ENCODE measurements at places on chromosomes 16 and 17.

DNA sequence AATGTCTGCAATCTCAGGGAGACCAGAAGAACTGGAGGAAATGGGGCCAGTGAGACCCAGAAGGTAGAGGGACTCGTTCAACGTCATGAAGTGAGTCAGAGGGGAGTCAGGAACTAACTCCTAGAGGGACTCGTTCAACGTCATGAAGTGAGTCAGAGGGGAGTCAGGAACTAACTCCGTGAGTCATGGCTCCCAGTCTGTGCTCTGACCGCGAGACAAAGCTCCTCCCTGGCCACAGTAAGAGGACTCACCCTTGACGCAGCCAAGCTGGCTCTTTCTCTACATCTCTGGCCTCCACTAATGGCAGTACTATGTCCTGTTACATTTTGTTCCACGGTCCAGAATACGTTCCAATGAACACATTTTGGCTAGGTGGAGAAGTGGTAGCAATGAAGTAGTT is 902.5 kb downstream of the KCNJ2 start:
- peak; percentile 90 for DNase-seq

DNA sequence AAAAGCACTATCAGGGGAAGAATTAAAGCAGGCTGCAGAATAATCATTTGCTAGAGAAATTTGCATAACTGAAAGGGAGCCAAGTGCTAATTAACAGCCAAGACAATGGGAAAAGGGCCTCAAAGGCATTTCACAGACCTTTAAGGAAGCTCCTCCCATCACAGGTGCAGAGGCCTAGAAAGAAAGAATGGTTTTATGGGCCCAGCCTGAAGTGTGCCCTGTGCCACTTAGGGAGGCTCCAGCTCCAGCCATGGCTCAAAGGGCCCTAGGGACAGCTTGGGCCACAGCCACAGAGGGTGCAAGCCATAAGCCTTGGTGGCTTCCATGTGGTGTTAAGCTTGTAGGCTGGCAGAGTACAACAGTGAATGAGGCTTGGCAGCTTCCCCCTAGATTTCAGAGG is 50.1 kb downstream of the RNF112 start:
- DNase-seq, result no peak

DNA sequence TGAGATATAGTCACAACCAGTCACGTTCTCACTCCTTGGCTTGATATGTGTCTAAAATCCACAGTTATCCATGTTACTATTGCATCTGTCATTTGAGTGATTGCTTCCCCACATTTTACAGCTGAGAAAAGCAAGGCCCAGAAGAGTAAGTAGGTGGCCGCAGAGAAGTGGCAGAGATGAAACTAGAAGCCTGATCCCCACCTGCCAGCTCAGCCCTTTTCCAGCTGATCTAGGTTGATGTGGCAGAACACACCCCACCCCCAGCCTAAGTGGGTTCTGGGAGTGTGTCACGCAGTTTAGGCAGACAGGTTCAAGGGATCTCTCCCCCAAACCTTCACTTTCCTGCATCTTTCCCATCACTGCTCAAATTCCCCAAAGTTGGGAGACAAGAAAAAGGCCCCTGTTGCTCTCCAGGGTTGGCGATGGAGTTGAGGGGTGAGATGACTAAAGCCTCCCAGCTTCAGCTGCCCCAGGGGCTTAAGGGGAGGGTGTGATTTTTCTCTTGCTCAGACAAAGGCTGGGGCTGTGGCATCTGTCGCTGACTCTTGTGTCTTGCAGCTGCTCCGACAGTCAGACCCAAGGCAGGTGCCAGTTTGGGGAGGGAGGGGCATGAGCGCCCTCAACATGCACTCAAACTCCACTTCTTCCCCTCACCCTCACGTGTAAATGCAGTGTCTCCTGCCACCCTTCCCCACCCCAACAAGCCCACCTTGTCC is 48.9 kb upstream of the LHX1 start:
- no peak for DNase-seq

- peak; percentile 91 for DNase-seq
Observed at GRCh38 chr17:3723556-3724377, at the start of gene HASPIN. Gene HASPIN (plus strand): TSS chr17:3723903. CDS start chr17:3723936, 33 bp downstream.

DNA sequence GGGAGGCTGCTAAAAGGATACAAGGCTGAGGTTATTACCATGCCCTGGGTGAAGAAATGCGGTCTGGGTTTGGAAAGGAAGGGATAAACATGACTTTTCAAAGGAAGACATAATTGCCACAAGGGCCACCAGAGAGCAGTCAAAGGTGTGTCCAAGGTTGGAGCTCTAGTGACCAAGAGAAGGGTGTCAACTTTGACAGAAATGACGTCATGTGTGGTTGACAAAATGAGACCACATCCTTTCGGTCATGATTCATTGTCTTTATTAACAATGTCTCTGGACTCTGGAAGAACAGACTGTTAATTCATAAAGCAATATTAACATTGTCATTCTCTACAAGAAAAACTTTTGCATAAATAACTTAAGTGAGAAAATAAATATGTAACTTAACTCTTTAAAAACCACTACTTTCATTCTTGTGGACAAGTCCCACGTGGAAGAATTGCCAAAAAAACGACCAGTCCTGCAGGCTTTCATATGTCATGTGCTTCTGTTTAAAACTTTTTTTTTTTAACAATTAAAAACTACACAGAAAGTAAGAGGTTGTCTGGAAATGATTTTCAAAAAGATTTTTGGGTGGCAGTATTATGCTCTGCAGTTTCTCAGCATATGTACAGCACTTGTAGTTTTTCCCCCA is 5.0 kb downstream of the SOST start:
- peak; percentile 37 for DNase-seq

DNA sequence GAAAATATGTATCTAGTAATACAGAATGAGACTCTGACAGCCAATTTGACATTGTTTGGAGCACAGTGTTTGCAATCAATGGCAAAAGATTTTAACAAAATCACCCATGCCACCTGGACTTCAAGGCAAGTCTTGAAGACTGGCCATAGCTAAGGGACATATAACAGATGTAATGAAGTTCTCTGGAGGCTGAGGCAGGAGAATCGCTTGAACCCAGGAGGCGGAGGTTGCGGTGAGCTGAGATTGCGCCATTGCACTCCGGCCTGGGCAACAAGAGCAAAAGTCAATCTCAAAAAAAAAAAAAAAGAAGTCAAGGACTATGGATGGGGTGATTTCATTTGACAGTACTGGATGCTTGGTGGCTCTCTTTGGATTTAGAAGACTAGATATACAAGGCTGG is 5.6 kb upstream of the BPTF start:
- DNase-seq, result no peak

DNA sequence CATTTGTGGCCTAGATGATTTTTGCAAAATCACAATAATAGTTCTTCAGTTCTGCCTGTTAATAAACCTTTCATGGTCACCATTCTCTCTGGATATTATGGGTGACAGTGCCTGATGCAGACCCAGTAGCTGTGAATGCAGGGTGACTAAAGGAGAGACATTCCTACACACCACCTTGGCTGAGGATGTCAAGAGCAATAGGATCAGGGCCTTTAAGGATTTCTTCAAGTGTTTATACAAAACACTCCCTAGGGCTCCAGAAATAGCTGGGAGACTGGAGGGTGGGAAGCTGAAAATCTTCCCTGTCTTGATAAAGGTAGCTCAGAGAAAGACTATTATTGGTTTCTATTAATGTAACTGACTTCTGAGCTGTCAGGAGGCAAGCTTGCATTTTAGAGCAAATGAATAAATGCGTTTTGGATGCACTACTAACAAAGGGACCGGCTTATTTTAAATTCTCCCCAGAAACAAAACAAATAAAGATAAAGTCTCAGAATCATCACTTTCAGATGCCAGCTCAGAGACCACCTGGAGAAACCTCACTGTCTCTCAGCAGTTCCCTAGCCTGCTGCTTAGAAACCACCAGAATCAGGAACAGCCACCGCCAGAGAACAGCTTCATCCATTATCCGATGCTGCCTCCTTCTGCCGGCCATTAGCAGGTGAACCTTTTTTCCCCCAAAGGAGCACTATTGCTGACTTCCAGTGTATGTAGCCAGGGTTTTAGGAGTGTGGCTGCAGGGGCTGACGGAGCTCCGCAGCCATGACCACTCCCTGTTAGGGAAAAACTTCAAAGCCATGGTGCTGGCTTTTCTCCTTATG is 171.4 kb upstream of the DYNLRB2 start:
- DNase-seq, result no peak

DNA sequence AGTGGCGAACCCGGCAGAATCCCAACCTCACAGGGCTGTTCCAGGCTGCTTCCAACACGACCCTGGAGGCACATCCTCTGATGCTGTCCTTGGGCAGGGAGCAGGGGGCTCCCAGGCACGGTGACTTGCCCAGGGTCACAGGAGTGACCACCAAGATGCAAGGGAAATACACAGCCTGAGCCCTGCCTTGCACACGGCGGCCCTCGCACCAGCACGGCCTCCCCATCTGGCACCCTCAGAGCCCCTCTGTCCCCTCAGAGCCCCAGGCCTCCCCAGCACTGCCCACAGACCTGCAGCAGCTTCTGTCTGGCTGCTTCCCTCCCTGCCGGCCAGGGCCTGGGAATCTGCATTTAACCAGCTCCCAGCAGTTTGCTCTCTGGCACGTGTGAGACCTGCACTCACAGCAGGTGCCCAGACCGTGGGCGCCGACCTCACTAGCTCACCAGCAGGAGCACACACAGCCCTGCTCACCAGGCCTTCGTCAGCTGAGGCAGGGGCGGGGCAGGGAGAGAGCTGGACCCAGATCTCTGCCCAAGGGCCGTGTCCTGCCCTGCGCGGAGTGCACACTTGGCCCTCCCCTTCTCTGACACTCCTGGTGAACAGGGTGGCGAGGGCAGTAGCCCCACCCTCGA is 29.7 kb upstream of the ZC3H18 start:
- DNase-seq, result no peak

DNA sequence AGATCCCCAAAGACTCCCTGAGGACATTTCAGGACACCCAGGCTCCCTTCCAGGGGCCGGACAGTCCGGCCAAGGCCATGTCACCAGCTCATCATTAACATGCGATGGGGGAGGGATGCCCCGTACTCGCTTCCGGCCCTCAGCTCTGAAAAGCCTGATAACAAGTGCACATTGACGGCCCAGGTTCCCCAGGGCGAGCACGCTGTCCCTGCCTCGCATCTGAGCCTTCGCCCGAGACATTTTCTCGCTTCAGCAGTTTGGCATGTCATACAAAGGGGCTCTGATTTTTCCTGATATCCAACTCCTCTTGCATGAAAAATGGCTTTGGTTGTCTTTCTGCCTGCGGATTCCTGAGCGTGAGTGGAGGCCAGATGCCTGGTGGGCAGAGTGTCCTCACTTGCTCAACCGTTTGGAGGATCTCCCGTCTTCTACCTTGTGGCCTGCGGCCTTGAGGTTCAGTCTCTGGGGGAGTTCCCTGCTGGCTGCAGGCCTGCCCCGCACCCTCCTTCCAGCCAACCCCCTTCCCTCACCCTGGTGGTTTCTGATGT is 14.1 kb downstream of the CACNG4 start:
- no peak for DNase-seq

Data from RKO (cell line).